ENCODE measurements at places on chromosomes 5 and 9. TPM values are rescaled to one million over a fixed set of nuclear protein-coding genes. Genes with fewer than 3 reads are reported as not detected.
A peak's percentile ranks its signal among the peaks of the same experiment; 100 is the strongest.

DNA sequence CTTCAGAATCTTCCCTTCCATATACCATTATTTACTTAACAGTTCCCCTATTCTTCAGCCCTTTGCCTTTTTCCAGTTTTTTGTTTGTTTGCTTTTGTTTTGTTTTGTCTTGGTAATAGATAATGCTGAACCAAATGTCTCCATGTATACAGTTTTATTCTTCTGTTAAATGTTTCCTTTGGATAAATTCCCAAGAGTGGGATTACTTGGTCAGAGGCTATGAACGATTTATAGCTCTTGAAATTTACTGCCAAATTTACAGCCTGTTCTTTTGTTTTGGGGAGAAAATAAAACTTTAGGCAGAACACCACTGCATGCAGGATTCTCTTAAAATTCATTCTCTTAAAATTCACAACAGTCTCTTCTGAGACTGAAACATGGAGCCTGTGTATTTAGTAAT, 38.6 kb downstream of the NR4A3 start:
- DNase-seq, result peak; percentile 74

- DNase-seq, result no peak
These were observed 376.9 kb upstream of the KCNN2 start for GRCh38 chr5:113984928-113985327.

- DNase-seq, result peak; percentile 20
These were observed 19.2 kb downstream of the CAPSL start for GRCh38 chr5:35919191-35919590.

SLC6A19 gene
- not detected for total RNA-seq

DNA sequence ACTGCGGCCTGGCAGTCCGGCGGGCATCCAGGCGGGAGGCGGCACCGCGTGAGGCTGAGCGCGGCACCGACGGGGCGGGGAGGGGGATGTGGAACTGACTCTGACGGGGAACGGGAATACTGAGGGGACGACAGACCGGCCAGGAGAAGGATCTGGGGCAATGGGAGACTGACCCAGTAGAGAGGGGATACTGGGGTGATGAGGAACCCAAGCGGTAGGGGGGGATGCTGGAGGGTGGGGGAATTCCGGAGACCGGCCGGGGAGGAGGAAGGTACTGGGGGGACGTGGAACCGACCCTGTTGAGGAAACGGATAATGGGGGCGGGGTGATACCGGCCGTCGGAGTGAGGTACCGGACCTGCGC, 423 bp downstream of the IPPK start:
- DNase-seq, result no peak

Data from muscle of leg (tissue), 16 donors.